Activated T-cell treated with anti-CD3 and anti-CD28 coated beads for 24 hours (primary cell): ENCODE measurements at places on chromosomes 11 and 22.

GRCh38 chr11:3949125-3949524 lies 93.7 kb downstream of the STIM1 start:
- DNase-seq = no peak

DNA sequence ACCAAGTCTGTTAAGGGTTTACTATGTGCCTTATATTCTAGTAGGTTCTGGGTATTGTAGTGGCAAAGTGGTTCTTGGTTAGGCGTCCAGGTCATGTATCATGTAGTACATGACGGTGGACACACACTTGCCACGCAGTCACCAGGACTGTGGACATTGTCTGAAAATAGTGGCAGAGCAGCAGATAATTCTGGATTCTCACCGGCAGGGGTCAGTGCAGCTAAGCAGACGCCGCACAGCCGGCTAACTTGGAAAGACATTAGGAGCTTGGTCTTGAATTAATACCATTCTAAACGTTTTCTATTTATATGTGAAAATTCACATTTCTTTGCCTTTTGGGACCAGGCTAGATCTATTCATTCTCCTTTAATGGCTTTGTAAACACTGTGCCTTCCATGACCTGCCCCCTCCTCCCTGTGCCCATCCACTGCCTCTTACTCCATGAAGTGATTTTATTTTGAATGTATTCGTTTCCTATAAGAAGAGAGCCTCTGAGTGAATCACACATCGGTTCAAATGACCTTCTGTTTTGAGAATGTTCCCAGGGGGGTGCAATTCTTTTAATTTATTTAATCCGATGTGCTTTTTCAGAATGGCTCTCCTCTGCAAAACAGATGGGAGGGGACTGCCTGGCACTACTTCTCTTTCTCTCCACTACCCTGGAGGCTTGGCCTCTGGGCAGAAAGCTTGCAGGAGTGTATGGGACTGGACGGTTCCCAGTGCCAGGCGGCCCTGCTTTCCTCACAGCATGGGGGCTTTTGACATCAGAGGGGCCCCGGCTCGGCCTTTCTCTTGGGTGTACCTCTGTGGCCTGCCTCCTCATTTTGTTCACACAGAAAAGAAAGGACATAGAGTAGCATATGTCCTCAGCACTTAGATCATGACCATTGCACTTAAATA lies 378.0 kb downstream of the NTM start:
- DNase-seq = no peak

DNA sequence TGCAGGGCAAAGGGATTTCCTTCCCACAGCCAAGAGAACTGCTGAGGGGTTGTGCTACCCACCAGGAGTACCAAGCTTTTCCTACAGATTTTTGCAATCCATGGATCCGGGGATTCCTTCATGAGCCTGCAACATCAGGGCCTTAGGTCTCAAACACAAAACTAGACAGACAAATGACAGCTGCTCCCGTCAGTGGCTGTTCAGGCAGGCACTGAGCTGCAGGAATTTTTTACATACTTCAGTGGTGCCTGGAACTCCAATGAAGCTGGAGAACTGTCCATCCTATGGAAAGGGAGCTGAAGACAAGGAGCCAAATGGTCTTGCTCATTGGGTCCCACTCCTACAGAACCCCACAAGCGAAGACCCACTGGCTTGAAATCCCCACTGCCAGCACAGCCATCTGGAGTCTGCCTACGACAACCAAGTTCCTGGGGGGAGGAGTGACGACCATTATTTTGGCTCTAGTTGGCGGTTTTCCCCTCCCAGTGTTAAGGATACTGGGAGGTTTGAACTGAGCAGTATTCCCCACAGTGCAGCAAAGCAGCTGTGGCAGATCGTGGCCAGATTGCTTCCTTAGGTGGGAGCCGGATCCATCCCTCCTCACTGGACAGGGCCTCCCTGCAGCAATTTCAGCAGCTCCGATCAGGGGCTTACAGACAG lies 157.7 kb upstream of the TMEM45B start:
- no peak for DNase-seq

GRCh38 chr11:17221968-17222367 lies 14.2 kb upstream of the PIK3C2A start:
- DNase-seq = no peak

GRCh38 chr11:88266919-88267318 lies 70.6 kb downstream of the CTSC start:
- no peak for DNase-seq

GRCh38 chr11:115819014-115819413 lies 314.8 kb upstream of the CADM1 start:
- DNase-seq = no peak

- DNase-seq = no peak
These were observed 61.6 kb upstream of the PPARA start for GRCh38 chr22:46088541-46089311.

DNA sequence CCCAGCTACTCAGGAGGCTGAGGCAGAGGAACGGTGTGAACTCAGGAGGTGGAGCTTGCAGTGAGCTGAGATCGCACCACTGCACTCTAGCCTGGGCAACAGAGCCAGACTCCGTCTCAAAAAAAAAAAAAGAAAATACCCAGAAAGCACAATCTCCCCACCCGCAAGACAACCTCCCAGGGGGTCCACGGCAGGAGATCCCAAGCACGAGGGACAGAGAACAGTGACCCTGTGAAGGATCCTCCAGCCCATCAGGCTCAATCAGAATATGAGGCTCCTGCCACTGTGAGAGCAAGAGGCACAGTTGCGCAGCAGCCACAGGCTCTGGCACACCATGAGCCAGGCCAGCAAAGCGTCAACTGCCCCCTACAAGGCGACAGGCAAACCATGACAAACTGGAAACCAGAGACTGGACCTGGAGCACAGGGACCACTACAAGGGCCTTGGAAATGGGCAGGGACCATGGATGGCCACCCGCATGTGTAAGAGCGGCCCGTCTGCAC lies 164.8 kb upstream of the GRK3 start:
- no peak for DNase-seq

- DNase-seq = no peak
These were observed 122.3 kb upstream of the SNX19 start for GRCh38 chr11:131038597-131038996.

DNA sequence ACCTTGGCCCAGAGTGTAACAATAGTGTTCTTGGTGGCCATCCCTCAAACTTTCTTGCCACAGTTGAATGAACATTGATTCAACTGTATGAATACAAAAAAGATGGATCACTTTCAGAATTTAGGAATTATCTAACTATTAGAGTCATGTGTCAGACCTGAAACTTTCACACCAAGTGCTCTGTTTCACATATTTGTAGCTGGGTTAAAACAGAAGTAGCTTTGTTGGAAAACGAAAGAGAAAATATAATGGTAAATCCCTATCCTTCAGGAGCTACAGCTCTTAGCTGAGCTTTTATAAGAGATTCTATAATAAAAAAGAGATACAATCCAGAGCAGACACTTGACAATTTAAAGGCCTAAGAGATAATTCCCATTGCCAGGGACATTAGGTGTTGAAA lies 719.3 kb downstream of the JRKL start:
- DNase-seq = no peak

DNA sequence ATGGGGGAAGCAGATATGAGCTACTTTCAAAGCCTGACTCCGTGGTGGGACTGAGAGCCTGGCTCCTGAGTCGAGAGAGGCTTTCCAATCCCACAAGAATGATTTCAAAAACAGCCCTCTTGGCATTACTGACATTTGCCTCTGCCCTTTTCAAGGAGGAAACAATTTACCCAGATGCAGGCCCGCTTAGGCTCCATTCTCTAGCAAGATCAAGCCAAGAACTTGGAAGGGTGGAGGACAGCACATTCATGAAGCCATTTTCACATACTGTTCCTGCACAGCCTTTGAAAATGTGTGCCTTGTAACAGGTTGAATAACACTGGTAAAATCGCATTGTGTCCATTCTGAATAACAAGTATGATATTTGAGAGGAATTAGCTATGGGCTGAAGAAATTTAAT lies 58.2 kb upstream of the EED start:
- DNase-seq = no peak

GRCh38 chr11:99098751-99099150 lies 78.0 kb downstream of the CNTN5 start:
- DNase-seq = no peak

GRCh38 chr11:112050721-112051120 lies 23.1 kb downstream of the PIH1D2 start:
- no peak for DNase-seq

DNA sequence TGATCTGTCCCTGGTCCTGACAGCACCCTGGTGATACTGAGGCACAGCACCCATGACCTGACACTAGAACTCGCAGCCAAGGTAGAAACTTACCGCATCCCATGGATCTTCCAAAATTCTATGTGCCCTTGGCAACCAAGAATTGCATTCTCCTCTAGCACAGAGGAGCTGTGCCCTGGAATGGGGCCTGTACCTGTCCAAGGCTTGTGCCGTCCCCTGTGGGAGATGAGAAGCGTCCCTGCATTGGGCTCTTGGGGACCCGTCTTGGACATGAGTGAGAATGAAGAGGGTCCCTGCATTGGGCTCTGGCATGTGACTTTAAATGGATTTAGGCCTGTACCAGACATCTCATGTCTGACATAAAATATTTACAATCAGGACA lies 67.1 kb downstream of the GGTLC2 start:
- no peak for DNase-seq

GRCh38 chr11:94305146-94305545 lies 766 bp downstream of the IZUMO1R start:
- DNase-seq = no peak

DNA sequence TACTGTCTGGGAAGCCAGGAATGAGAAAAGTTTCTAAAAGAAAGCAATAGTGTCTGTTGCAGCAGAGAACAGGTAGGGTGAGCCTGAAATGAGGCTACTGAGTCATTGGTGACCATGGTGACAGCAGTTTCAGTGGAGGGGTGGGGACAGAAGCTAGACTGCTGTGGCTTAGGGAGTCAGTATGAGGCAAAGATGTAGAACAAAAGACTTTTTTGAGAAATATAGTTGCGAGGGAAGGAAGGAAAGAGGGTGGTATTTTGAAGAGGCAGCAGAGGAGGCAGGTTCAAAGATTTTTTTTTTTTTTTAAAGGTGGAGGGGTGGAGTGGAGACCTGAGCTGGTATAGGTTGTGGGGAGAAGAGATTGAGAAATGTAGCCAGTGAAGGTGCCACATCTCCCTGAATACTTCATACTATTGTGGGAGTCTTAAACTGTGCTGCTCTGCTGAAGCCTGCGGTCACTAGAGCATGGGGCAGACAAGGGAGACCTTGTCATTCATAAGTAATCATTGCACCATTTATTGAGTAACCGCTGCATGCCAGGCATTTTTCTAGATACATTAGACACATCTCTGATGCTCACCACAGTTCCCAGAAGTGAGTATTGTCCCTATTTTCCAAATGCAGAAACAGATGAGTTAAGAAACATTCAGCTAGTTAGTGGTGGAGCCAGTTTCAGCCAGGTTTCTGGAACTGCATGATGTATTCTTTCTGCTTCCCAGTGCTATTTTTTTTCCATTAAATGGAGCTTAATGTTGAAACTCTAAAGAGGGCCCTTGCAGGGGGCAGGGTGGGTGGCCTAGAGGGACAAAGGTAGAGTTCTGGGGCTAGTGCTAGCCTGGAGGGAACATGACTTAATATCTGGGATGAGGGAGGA lies 49.9 kb downstream of the STIM1 start:
- DNase-seq = peak; percentile 61

DNA sequence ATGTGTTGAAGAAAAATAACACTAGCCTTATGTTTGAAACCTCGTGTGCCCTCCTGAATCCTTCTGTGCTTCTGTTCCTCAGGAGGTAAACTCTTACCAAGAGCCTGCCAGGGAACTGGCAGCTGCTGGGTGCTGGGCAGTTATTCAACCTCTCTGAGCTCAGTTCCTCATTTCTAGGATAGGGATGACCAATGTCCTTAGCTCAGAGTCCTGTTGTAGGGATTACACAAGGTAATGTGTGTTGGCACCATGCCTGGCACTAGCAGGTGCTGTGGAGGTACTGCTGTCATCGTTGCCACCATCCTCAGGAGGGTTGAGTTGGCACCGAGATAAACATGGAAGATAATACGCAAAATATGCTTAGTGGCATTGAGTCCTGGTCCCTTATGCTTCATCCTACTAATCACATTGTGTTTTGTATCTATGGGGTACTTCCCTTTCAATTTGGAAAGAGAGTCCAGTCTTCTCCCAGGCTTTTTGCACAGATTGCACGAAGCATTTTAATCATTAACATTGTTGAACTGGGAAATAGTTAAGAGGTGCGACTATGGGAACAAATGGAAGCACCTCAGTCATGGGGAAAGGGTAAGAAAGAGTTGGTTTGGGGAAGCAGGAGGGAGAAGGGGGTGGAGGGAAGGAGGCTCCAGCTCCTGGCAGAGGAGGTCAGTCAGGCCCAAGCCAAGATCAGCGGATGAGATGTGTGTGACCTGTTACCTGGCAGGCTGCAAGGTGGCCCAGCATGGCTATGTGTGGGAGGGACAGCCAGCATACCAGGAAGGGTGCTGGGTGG lies 56.7 kb downstream of the CABIN1 start:
- DNase-seq = no peak

DNA sequence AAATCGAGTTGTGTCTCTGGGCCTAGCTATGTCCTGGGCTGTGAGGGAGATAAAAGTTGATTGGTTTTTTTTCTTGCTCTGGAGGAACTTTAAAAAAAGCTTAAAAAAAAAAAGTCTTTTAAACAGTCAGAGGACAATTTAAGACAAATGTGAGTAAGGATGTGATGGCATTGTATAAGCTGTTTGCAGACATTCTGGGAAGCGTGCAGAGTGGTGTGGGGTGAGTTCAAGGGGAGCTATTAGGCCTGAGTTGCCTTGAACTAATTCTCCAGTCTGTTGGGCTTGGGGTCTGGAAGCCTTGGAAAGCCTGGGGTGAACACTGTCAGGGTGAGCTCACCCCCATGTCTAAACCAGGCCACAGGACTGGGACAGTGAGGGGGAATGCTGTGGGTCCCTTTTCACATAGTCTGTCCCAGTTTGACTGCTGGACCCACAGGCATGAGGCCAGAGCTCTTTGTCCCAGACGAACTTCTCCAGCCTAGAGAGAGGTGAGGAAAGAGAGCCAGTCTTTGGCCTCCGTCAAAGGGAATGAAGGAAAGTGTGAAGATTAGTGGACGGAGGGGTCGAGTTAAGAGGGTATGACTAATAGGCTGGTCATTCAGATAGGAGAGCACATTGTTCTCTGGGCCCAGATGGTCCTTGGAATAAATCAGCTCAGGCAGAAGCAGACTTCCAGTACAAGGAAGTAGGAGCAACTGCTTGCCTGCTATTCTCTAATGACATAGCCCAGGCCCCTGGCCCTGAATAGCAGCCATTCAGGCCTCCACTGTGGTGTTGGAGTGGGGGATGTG lies 76.4 kb upstream of the NNMT start:
- DNase-seq = no peak

- no peak for DNase-seq
These were observed 47.7 kb upstream of the FADD start for GRCh38 chr11:70155386-70155785.
